ENCODE measurements at places on chromosomes 13 and 19.

GRCh38 chr13:102597029-102597961 is 509 bp downstream of the TPP2 start:
- DNase-seq = peak; percentile 14

- no peak for DNase-seq
Measured at GRCh38 chr19:33064458-33064791, 263 bp downstream of the RHPN2 start.

DNA sequence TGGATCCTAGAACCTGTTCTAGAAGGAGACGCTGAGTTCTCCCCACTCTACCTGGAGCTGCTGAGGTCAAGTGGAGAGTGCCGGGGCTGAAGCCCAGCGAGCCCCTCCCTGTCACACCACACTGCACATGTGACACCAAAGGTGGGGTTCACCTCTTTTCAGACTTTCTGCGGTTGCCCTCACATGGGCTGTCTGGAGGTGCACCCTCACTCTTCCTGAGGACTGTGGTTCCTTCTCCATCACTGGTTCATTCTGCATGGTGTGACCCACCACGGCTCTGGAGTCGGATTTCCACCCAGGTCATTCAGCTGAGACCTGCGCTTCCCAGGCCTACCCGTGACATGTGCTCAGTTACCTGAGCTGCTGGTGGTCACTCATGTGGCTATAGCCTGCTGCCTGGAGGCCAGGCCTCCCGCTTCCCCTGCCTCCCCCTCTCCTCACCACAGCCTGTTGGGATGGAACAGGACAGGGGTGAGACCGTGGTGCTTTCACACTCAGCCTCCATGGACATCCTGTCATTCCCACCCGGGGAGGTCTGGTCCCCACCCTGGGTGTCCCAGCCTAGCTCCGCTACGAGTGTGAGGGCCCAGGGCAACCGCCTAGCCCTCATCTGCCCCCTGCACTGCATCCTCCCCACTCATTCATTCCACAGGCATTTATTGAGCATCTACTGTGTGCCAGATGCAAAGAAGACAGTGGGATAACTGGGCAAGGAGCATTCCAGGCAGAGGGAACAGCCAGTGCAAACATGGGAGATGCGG is 605 bp upstream of the A1BG start:
- no peak for DNase-seq

DNA sequence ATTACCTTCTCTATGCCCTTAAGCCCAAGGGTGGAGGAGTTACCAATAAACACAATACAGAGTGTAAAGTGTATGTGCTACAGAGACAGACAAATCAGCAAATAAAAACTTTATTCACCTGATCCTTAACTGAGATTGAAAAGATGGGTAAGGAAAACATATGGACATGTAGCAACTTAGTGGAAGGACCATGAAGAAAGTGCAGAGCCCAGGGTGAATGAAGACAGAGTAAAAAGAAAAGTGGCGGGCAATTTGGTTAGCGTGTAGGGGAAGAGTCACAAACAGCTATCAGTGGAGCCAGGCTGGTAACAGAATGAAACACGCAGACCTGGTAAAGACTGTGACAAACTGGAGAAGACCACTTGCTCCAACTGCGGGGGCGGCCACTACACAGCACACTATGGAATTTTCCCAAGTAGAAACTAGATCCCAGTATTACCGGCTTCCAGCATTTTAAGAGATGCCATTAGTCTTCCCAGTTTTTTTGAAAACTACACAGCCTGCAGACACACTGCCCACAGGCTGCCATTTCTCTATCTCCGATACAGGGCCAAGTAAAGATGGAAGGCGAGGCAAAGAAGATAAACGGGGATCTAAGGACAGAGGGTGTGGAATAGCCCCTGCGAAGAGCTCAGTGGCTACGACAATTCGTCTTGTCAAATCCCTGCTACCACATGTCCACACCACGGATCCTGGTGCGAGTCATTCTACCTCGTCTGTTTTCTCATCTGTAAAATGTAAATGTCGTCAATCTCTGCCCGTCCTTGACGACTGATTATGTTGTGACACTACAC is 1.2 kb downstream of the UQCRFS1 start:
- peak; percentile 3 for DNase-seq

DNA sequence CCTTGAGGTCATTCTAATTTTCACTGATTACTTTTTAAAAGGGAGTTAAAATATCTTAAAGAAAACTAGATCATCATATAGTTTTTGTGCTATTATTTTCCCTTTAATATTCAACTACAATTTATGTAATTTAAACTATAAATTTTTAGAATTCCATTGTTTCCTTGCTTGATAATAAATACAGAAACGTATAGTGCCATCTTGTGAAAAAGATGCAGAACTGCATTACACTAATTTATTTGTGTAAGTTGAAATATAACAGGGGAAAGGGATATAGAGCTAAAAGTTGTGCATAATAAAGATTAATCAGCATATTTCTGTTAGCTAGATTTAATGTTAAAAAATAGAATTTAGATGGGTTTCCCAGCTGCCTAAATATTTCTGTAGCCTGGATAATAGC is 61.5 kb upstream of the TDRD3 start:
- peak; percentile 19 for DNase-seq

DNA sequence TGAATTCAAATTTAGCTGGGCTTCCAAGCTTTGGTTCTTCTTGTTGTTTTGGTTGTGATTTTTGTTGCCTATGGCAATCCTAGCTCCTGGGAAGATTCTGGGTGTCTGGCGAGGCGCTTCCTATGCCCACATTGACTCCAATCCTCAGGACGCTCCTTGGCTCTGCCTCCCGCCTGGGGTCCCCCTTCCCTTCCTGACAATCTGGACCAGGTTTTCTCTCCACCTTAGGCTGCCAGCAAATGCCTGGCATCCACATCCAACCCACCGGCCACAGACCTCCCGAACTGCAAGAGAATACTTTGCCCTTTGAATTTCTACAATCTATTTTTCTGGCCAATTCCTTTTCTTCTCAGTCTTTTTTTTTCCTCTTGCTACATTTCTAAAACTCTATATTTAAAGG is 186.9 kb upstream of the UBL3 start:
- DNase-seq = no peak

GRCh38 chr19:34667349-34668076 is 9.4 kb downstream of the SCGB2B2 start:
- DNase-seq = no peak

GRCh38 chr19:39401070-39401548 is 5.5 kb upstream of the ZFP36 start:
- no peak for DNase-seq

GRCh38 chr19:39858541-39858940 is 12.4 kb upstream of the FBL start:
- no peak for DNase-seq

GRCh38 chr19:18494267-18494607 is 27.6 kb downstream of the ELL start:
- DNase-seq = peak; percentile 32

DNA sequence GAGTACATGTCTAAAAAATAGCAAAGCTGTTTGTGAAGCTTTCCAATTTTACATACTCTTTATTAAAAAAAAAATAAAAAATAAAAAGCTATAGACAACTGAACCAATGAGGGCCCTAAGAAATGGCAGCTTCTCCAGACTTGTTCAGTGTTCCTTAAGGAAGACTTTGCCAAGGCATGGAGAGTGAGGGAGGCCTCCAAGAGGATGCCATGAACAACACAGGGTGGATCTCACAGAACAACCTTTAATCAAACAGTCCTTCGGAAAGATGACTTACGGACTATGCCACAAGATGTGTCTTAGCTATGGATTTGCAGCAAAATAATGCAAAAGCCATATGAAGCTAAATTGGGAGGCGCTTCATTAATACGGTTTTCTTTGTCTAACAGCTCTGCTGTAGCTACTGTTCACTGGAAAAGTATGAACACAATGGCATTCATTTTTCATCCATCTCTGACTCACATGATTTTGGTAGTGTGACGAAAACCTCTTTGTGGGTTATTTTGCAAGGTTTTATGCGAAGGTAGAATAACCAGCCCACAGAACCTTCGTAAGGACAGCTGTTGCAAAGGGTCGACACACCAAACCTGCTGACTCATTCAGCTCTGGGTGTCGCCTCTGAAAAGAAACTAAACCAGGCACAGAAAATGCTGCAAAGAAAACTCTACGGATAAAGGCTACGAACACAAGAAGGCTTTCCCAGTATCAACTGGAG is 27.7 kb downstream of the EFNB2 start:
- DNase-seq = peak; percentile 97

- DNase-seq = no peak
Measured at GRCh38 chr19:57887195-57887941, 1.5 kb downstream of the ZNF814 start.

DNA sequence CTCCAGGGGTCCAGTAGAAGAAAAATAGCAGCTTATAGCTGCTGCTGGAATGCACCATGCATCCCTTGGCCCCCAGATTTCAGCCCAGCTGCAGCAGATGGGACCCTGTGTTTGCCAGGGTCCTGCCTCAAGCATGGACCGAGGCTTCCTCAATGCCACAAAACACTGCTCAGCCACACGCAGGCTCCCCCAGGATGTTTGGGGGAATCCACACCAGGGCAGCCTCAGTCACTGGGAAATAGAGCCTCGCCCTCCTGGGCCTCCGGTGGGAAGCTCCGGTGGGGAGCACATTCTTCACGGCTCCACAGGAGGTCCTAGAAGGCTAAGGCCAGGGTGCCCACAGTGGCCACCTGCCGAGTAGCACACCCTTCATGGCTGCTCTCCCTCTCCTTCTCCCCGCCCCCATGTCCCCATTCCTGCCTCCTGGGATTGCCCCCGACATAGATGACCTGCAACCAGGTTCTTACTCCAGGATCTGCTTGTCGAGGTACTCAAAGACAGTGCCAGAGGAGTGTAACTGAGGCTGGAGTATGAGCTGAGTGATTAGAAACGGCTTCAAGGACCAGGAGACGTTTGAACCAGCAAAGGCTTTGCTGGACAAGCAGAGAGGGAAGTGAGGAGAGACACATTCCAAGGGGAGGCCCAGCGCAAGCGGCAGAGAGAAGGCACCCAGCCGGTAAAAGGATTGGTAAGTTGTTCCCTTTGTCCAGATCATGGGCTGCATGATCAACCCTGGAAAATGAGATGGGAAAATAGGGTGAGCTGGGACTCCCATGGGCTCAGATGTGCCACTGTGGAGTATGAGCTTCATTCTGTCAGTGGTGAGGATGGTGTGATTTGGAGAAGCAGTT is 110.7 kb upstream of the UQCRFS1 start:
- no peak for DNase-seq

DNA sequence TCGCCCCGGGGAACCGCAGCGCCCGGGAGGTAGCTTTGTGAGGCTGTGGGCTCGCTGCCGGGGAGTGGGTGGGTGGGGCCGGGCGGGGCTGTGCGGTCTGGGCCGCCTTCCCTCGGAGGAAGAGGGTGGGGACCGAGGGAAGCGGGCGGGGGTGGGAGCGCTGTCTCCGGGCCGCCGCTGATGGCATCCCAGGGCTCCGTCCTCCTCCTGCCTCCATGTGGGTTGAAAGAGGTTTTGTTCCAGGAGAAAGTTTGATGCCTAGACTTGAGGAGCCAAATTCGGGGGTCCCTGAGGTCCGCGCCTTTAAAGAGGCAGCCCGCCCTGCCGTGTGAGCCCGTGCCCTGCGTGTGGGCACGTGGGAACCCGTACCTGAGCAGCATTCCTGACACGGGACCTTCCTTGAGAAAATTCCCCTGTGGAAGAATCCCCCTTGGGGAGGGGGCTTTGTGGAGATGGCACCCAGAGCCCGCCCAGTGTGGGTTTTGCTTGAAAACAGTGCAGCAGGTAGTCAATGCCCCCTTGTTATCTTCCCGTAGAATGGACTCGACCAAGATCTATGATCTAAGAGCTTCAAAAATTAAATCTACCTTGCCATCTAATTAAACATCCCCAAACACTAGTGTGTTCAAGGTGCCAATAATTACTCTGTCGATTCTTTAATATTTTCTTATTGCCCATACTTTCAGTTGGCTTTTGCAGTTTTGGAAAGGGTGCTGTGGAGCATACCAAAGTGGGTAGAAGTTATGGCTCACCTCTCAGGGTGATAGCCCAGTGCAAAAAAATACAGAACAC is 107.8 kb downstream of the RXFP2 start:
- DNase-seq = no peak

GRCh38 chr19:29690842-29691241 is 24.2 kb downstream of the C19orf12 start:
- peak; percentile 27 for DNase-seq

DNA sequence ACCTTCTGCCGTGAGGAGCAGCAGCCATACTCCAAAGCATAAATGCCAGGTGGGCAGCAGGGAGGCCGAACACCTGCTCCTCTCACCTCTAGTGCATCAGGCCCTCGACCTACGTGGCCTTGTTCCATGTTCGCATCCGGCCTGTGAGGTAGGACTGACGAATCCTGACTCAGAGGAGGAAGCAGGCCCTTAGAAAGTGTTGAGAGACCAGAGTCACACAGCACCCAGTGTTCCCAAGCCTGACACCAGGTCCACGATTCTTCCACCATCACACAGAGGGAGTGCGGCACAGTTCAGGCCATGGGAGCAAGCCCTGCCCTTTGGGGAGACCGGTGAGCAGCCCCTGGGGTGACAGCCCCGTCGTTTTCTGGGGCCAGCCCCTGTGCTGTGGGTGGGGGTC is 14.7 kb downstream of the ATP12A start:
- no peak for DNase-seq

DNA sequence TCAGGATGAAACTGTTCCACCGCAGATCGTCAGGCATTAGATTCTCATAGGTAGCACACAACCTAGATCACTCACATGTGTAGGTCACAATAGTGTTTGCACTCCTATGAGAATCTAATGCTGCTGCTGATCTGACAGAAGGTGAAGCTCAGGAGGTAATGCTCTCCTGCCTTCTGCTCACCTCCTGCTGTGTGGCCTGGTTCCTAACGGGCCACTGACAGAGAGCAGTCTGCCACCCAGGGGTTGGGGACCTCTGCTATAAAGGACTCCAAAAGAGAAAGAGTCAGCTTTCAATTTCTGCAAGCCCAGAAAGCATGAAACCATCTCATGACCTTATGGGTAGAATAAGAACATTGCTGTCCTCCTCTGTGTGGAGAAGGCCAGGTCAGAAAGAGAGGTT is 43.5 kb upstream of the PCCA start:
- DNase-seq = no peak

- no peak for DNase-seq
Measured at GRCh38 chr19:1088416-1089010, 6.7 kb downstream of the POLR2E start.

- no peak for DNase-seq
Measured at GRCh38 chr13:24184882-24185281, 24.4 kb downstream of the SPATA13 start.

DNA sequence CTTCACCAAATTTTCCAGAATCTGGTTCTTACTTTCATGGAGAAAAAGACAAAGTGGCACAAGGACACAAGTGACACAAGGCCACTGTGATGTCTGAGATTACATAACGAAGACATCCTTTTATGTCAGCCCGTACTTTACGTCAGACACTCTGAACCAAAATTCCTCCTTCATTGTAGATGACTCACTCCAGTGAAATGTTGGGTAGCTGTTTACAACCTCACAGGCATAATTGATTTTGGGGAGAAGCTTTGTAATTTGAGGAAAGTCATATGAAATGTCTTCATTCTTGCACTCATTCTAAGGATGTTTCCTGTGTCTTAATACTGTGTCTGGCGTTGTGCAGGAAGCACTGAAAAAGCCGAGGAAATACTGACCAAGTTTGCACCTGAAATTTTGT is 20.0 kb upstream of the LGALS14 start:
- no peak for DNase-seq

- no peak for DNase-seq
Measured at GRCh38 chr13:113564331-113565023, 20.1 kb upstream of the TFDP1 start.

GRCh38 chr13:24254146-24254841 is 55.1 kb upstream of the C1QTNF9 start:
- DNase-seq = no peak

Measured in fibroblast of skin of right quadriceps (primary cell).